ENCODE measurements at places on chromosomes 5 and 9.

DNA sequence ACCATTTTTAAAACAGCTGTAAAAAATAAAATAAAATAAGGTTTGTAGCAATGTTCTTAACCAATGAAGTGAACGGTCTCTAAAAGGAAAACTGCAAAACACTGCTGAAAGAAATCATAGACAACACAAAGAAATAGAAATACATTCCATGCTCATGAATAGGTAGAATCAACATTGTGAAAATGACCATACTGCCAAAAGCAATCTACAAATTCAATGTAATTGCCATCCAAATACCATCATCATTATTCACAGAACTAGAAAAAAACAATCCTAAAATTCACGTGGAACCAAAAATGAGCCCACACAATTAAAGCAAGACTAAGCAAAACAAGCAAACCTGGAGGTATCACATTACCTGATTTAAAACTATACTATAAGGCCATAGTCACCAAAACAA is 67.6 kb upstream of the RGMB start:
- DNase-seq: no peak

- no peak for DNase-seq
Observed at GRCh38 chr5:173457482-173457881, 129.3 kb upstream of the STC2 start.

- no peak for DNase-seq
Observed at GRCh38 chr5:175535796-175536195, 57.4 kb downstream of the SFXN1 start.

DNA sequence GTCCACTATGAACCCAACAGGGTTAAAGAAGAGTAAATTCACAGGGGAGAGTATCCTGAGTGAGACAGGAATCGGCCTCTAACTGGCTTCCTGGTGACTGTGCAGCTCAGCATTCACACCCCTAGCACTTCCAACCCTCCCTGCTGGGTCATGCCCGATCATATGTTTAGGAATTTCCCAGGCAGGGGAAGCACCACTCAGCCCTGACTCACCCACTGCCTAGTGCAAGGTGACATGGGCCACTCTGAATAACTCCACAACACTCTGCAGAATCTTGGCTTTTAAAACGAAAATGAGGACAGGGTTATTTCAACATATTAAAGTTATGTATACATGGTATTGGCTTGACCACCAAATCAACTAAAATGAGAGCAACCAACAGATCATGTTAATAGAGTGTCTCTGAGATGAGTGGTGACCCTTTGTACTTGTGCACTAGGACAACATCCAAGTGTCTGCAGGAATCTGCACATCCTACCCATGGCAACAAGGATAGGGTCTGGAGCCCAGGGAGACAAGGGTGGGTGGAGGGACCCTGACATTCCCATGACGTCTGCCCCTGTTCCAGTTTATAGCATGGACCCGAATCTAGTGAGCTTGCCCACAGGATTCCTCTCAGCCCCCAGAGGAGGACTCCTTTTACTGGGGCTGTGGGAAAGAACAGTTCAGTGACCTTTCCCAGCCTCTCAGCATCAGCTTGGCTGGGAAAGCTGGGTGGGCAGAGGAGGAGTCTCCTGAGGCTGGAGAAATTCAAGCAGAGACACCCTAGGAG is 485.8 kb downstream of the SEMA5A start:
- no peak for DNase-seq

- no peak for DNase-seq
Observed at GRCh38 chr9:75130172-75130571, 41.9 kb downstream of the OSTF1 start.

- no peak for DNase-seq
Observed at GRCh38 chr5:32833663-32834062, 122.5 kb downstream of the NPR3 start.

DNA sequence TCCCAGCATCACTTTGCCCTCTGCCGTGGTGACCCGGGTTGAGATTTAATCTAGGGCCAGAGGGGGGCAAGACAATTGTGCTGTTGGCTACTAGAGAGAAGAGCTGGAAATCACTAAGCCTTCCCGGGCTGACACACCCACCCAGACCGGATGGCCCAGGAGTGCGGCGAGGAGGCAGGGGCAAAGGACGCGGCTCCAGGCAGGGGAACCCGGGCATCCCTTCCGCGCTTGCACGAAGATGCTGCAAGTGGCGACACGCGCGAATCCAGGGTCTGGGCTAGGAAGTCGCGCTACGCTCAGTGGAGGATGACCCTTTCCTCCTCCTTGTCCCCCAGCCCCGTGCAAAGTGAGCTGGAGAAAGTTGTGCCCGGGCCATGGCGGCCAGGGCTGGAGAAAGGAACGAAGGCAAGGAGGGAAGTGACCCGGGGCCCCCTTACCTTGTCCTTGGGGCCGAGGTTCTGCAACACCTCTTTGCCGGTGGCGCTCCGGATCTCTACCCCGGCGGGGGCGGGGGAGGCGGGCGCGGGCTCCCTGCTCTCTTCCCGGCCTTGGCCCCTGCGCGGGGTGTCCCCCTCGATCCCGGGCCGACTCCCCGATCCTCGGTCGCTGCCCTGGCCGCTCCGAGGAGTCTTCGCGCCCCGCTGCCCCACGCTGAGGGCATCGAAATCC is 693 bp downstream of the DPYSL3 start:
- DNase-seq: no peak

DNA sequence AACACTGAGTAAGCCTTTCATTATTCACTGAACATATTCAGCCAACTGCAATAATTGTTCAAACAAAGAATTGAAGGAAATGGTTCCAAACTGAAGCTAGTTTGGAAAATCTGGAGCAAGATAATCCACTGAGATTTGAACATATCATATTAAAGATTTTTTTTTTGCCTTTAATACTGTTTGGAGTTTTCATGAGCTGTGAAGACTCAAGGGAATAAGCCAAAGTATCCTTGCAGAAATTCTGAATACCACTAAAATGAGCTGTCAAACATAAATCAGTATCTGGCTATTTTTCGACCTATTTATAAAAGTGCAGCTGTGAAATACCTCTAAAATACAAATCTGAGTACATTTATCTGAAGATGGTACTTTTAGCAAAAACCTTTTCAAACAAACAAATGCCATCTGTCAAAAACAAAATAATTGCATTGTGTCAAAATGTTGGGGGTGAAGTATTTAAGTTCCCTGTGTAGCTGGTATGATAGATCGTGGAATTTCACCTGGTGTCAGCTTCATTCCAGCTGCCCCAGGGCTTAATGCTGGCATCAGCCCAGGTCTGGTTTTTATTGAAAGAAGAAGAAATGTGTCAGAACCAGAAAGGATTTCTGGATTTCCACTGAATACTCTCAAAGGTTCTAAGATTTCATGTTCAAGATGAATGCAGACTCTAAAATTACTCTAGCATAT is 149.0 kb upstream of the GRAMD2B start:
- no peak for DNase-seq

GRCh38 chr5:89493414-89493813 is 610.4 kb upstream of the MEF2C start:
- DNase-seq: no peak

DNA sequence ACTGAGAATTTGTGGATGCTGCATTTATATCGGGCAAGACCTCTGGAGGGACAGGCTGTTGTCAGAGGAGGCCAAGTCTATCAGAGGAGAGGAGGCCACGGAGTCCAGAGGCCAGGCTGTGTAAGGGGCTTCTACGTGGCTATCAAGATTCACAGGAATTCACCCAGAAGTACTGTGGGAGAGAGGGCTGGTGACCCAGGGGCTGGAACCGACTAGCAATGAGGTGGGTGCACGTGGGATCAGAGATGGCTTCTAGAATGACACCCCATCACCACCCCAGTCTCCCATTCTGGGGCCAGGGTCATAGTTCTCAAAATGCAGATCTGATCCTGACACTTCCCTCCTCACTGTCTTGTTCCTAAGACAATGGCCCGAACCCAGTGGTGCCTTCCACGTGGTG is 61.2 kb upstream of the PHYKPL start:
- no peak for DNase-seq

DNA sequence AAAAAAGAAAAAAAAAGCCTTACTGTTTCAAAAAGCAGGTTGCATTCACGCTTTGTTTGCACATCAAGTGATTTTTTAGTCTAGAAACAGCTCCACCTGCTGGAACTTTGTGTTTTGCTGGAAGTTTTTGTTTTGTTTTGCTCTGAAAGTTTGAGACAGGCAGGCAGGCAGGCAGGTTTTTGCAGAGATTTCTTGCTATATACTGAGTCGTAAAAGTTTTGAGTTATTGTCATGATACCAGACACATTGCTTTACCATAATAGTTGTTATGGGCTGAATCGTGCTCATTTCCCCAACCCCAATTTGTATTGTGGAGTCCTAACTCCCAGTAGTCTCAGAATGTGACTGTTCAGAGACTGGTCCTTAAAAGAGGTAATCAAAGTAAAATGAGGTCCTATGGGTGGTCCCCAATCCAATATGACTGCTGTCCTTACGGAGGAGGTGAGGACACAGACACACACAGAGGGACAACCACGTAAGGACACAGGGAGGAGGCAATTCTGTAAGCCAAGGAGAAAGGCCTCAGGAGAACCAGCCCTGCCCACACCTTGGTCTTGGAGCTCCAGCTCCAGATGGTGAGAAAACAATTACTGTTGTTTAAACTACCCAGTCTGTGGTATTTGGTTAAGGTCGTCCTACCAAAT is 20.9 kb downstream of the OR2Y1 start:
- DNase-seq: no peak

- DNase-seq: no peak
Observed at GRCh38 chr5:81177061-81177460, 56.1 kb upstream of the CKMT2 start.

- DNase-seq: no peak
Observed at GRCh38 chr9:86046930-86047341, 52.4 kb downstream of the GOLM1 start.

- no peak for DNase-seq
Observed at GRCh38 chr9:130110596-130111021, 56.9 kb downstream of the GPR107 start.

- no peak for DNase-seq
Observed at GRCh38 chr5:122943050-122943698, 93.4 kb downstream of the PPIC start.

GRCh38 chr5:83549674-83550073 is 78.1 kb downstream of the VCAN start:
- no peak for DNase-seq

DNA sequence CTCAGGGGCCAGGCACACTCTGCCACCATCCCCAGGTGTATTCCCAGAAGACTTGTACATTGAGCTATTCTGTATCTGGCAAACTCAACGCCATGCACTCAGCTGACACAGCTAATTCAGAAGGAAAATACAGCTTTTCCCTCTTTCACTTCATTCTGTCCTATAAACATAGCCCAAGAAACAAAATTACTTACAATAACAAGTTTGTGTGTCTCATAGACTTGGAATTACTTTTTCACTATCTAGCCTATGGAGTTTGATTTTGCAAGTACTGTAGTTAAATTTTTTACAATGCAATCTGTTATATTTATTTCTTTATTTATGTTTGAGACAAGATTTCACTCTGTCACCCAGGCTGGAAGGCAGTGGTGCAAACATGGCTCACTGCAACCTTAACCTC is 125.1 kb upstream of the KLF9 start:
- DNase-seq: no peak

All from NCI-H524 treated with DMSO at 0.1 percent for 48 hours (cell line).